Activated T-cell treated with anti-CD3 and anti-CD28 coated beads, Interleukin-2, amount 50 U/mL, for 72 hours (primary cell): ENCODE measurements at places on chromosomes 5 and 9.

DNA sequence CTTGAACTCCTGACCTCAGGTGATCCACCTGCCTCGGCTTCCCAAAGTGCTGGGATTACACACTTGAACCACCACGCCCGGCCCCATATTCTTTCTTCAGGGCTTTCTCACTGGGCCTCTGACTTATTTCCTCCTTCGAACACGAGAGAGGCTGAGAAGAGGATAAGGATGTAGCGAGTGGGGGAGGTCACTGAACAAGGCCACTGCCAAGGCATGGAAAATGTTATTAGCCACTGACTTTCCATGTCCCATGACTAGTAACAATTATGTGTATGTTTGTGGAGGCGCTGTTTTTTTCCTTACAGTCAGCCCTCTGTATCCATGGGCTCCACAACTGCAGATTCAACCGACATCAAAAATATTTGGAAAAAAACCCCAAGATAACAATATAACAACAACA is 12.3 kb upstream of the FCHSD1 start:
- no peak for DNase-seq

DNA sequence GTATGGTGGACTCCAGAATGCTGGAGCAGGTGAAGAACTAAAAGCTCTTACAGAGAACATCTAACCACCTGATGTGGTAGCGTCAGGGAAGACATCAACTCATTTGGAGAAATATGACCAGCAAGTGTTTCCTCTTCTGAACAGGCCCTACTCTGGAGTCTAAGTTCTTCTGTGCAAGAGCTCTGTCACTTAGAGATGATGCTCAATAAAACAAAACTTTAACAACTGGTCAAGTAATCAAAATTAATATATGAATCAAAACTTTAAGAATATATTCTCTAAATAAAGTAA is 85.8 kb downstream of the CYFIP2 start:
- DNase-seq, result peak; percentile 17

DNA sequence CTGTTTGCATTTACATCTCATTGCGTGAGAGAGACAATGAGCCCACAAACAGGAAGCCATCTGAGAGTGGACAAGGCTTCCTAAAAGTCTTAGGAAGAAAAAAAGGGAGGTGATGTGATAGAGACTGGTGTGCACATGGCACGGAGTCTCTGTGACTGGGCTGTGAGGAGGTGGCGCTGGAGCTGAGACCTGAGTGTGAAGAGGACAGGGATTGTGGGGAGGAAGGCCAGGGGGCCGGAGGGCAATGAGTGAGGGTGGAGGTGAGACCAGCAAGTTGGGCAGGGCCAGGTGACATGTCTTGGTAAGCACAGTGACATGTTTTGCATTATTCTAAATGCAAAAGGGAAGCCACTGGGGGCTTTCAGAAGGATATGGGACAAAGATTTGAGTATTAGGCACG is 45.0 kb downstream of the TSPAN17 start:
- no peak for DNase-seq

DNA sequence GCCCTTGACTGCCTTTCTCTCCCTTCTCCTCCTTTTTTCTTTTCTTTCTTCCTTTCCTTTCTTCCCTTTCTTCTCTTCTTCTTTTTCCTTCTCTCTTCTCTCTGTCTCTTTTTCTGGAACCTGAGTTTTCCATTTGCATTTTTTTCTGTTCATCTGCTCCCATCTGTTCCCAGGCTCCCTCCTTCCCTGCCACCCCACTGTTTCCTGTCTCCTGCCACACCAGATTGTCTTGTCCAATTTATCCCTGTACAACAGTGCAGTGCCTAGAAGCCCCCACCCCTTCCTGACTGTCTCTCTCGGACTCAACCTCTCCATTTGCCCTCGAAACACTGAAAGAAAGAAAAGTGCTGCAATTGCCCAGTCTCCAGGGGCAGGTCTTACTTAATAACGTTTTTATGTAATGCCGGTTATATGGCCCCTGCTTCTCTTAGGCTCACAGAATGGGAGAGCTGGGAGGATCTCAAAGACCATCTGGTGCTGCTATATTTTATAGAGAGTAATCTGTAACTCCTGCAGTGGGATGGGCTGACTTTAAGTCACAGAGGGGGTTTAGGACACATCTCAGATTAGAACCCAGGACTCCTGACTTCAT is 101.4 kb downstream of the RALGPS1 start:
- DNase-seq, result no peak

- DNase-seq, result no peak
These were observed 19.0 kb downstream of the ABLIM3 start for GRCh38 chr5:149160291-149160787.

DNA sequence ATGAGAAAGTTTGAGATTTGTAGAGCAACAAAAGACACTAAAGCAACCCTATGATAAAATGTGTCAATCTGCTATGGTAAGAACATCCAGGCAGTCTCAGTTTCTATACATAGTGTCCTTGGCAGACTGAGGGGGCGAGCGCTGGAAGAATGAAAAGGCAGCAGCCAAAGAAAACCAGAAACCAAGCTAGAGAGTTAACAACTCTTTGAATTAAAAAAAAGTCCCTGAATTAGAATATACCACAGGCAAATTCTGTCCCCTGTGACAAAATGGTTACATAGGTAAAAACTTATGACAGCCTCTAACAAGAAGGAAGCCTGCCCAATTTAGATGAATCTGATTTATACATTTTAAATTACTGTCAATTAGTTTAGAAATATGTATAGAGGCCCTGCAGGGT is 106.7 kb downstream of the OXCT1 start:
- no peak for DNase-seq

- no peak for DNase-seq
These were observed 30.7 kb downstream of the PPARGC1B start for GRCh38 chr5:149760854-149761187.

- no peak for DNase-seq
These were observed 32.6 kb downstream of the SPATA31D1 start for GRCh38 chr9:82021198-82021597.

GRCh38 chr5:96329886-96330529 is 103.0 kb downstream of the PCSK1 start:
- DNase-seq, result no peak

DNA sequence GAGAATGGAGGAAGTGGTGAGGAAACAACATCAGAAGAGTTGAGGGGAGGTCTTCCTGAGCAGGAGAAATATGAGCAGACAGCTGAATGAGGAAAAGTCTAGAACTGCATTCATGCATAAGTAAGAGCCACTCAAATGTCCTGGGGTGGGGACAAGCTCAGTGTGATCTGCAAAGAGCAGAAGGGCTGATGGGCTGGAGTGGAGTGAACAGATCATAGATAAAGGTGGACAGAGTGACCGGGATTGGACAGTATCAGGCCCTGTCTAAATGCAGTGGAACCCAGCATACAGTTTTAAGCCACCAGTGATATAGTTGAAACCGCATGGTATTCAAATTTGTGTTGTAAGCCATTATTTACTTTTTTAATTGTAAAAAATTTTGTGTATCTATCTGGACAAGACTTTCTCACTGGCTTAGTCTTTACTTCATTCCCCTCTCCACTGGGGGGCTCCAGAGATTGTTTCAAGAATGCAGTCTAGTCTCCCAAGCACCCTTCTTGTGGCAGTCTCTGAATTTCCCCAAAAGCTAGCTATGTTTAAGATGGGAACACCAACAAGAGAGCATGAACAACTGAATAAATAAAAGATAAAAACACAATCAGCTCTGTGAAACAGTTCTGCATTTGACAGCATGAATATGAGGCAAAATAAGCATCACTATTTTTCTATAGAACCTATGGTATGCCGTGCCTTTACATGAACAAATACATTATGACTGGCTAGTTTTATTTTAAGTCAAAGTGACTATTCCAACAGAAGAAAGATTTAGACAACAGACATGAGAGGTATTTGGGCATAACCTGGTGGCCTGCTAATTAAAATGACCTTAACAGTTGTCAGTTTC is 10.7 kb upstream of the STK32A start:
- no peak for DNase-seq

GRCh38 chr5:150777685-150778084 is 872 bp upstream of the SMIM3 start:
- no peak for DNase-seq

- DNase-seq, result peak; percentile 35
These were observed 22.1 kb upstream of the IL13 start for GRCh38 chr5:132635873-132636272.

- peak; percentile 52 for DNase-seq
These were observed 41.9 kb downstream of the SLC22A5 start for GRCh38 chr5:132411304-132412013.

DNA sequence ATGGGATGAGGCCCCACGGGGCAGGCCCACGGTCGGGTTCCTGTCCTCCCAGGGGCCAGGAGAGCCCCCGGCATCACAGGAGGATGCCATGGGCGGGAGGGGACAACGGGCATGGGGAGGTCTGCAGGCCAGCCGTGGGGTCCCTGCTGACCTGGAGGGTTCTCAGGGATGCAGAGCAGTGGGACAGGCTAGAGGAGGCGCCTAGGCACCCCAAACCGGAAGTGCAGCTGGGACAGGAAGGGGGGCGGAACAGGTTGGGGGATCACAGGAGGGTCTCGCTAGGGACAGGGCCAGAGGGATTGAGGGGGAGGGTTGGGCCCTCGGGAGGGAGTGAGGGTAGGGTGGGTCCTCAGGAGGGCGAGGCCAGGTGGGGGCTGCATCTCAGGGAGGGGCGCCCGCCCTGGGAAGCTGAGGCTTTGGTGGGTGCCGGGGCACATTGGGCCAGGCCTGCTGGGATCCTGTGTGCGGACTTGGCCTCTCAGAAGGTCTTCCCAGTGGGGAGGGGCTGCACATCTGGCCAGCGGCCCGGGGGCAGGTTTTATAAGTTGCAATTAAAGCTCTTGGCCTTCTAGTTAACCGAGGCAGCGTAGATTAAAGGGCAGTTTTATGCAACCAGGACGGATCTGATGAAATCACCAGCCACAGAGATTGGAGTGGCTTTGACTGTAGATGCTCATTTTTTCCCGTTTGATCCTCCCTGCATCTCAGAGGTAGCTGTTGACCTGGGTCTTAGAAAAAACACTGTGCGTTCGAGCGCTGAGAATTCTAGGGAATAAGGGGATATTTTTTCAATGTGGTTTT is 20.1 kb downstream of the NKD2 start:
- no peak for DNase-seq

GRCh38 chr5:54517174-54517511 is 416 bp upstream of the SNX18 start:
- no peak for DNase-seq

- DNase-seq, result no peak
These were observed 72.8 kb downstream of the WWC1 start for GRCh38 chr5:168364151-168364661.

DNA sequence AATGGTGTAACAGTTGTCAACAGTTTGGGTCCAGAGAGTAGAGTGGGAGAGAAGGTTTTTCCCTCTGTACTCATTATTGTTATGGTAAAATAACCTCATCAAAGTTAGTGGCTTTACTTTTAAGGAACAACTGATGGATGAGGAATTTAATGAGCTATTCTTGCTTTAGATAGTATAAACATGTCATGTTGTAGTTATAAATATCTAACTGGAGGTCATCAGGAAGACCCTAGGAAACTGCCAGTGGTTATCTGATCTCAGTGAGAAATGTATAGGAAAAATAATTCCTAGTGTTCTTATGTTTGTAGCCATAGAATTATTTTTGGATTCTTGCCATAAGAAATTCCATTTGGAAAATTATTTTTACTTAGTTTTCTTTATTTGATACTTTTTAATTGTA is 4.1 kb downstream of the ERCC6L2 start:
- no peak for DNase-seq

GRCh38 chr9:76459694-76460635 is 983 bp downstream of the GCNT1 start:
- peak; percentile 16 for DNase-seq

DNA sequence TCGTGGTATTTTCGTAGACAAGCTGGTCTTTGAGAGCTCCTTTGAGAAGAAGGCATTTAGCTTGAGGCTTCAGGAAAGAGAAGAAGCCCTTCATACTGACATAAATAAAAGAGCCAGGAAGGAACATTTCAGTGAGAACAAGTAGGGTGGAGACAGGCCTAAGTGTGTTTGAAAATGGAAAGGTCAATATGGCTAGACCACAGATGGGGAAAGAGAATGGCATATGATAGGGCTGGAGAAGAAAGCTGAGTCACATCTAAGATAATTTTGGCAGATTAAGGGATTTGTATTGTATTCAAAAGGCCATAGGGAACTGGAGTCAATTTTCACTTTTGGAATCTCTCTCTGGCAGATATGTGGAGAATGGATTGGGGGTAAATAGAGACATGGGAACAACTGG is 374.9 kb downstream of the TMEM38B start:
- no peak for DNase-seq

- DNase-seq, result peak; percentile 24
These were observed 4.4 kb downstream of the IL31RA start for GRCh38 chr5:55855509-55855908.

DNA sequence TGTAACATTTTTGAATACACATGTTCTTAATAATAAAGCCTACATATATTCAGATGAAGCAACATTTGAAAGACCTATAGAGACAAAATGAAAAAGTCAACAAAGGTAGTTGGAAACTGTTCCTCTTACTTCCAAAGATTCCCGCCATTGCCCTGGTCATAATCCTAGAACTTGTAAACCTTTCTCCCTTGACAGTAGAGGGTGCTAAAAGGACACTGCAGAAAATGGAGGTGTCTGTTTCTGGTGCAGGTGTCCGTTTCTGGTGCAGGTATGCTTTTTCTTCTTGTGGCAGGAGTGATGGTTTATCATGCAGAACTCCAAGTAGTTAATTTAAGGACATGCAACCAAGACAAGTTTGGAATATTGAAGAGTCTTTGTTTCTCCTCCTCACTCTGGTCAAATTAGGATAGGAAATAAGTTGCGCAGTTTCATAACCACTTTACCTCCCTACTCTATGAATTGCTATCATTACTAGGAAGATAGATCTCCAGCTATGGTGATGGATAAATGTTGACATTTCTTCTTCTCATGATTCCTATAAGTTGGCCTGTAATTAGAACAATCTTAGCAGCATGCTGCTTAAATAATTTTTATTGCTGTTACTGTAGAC is 56.0 kb upstream of the FAM174A start:
- DNase-seq, result no peak

DNA sequence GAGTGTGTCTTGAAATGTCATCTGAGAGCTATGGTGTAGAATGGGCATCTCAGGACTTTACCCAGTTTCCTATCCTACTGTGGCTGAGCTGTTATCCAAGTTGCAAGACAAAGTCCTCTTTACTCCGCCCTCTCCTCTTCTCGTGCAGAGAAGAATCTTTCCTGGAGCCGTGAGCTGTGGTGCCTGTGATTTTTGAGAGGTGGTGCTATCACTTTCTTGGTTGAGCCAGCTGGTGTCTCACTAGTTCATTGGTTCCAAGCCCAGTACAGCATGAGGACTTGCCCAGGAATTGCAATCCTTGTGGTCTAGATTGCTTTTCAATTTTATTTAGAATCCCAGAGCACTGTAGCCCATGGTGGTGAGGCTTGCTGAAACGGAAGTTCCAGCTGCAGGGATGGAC is 2300.3 kb downstream of the MAT2B start:
- DNase-seq, result no peak

DNA sequence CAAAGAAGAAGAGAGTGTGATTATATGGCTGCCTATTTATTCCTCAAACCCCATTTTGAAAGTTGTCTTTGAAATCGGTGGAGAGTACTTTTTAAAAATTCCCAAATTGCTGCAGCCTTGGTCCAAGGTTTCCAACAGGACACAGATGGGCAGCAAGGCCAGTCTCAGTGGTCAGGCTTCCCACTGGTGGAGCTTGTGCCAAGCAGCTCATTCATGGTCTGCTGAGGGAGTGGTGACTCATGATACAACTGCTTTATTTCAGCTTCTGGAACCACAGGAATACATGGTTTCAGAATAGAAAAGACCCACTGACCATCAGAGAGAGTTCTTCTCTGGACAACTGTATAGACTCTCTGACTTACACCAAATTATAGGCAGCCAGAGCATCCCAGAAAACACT is 673.1 kb upstream of the KLF4 start:
- DNase-seq, result no peak

GRCh38 chr5:137264573-137264972 is 234.6 kb downstream of the SPOCK1 start:
- DNase-seq, result no peak
